ENCODE measurements at places on chromosomes 3 and 15. TPM values are rescaled to one million over a fixed set of nuclear protein-coding genes. Genes with fewer than 3 reads are reported as not detected.
A peak's percentile ranks its signal among the peaks of the same experiment; 100 is the strongest.

The P2RY12 gene
- total RNA-seq = not detected

The SYNPR gene
- total RNA-seq = not detected

GRCh38 chr3:58948018-58948417 is 101.8 kb downstream of the CFAP20DC start:
- H3K4me3 ChIP-seq = no peak overlapping the region
- no peak for DNase-seq
- H3K27ac ChIP-seq = no peak overlapping the region
- H3K36me3 ChIP-seq = no peaks in the 10 kb centered on the region

GRCh38 chr3:184727357-184728009 is 15.6 kb upstream of the MAGEF1 start:
- no peak overlapping the region for H3K4me3 ChIP-seq
- no peaks in the 10 kb centered on the region for H3K36me3 ChIP-seq
- H3K27ac ChIP-seq = no peak overlapping the region
- peaks cover 16% of the 10 kb centered on the region for H3K27me3 ChIP-seq
- H3K4me1 ChIP-seq = no peaks in the 10 kb centered on the region
- DNase-seq = peak; percentile 60

Data from activated CD8-positive, alpha-beta T cell treated with anti-CD3 and anti-CD28 coated beads, Interleukin-2, amount 10 ng/mL, durations not matched to agents 7 days and 5 days (primary cell).